Adrenal gland (tissue), 19 donors: ENCODE measurements at places on chromosomes 4 and X. TPM values are rescaled to one million over a fixed set of nuclear protein-coding genes. Genes with fewer than 3 reads are reported as not detected.

ARMCX1 gene
- total RNA-seq, result 73.5 TPM

- no peak for DNase-seq
- no peak overlapping the region for H3K27ac ChIP-seq
- no peaks in the 10 kb centered on the region for H3K36me3 ChIP-seq
- no peaks in the 10 kb centered on the region for H3K27me3 ChIP-seq
- no peaks in the 10 kb centered on the region for H3K4me1 ChIP-seq
These were observed 83.2 kb downstream of the SHROOM3 start for GRCh38 chr4:76518241-76518640.

- DNase-seq, result no peak
- H3K4me1 ChIP-seq, result no peaks in the 10 kb centered on the region
- H3K36me3 ChIP-seq, result no peaks in the 10 kb centered on the region
- H3K27ac ChIP-seq, result no peak overlapping the region
- no peak overlapping the region for H3K4me3 ChIP-seq
These were observed 226.9 kb downstream of the ARHGAP24 start for GRCh38 chr4:85701861-85702321.

DNA sequence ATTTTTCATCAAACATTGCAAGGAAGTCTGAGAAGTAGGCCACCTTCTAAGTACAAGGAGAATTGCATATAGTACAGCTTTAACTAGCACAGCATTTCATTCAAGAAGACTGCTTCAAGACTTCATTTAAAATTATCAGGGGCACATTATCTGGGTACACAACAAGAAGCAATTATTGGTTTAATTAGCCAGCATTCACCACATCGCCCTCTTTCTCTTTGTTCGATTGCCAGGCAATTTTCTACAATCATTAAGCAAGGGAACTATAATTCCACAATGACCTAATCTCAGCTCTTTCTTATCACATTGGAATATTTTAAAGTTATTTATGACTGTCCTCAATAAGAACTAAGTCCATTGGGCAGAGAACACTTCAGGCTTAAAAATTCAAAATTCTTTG is 1347.1 kb upstream of the PABPC4L start:
- H3K36me3 ChIP-seq, result no peaks in the 10 kb centered on the region
- H3K27ac ChIP-seq, result no peak overlapping the region
- no peaks in the 10 kb centered on the region for H3K27me3 ChIP-seq
- DNase-seq, result no peak

GRCh38 chrX:35076061-35076460 is 133.5 kb downstream of the FAM47B start:
- no peak overlapping the region for H3K27ac ChIP-seq
- DNase-seq, result no peak
- H3K36me3 ChIP-seq, result no peaks in the 10 kb centered on the region
- H3K4me1 ChIP-seq, result no peaks in the 10 kb centered on the region

- no peak overlapping the region for H3K27ac ChIP-seq
- H3K36me3 ChIP-seq, result no peaks in the 10 kb centered on the region
- DNase-seq, result no peak
- H3K4me3 ChIP-seq, result no peak overlapping the region
These were observed 14.4 kb upstream of the ASMTL start for GRCh38 chrX:1466971-1467561.

HSFX2 gene
- total RNA-seq, result not detected

DNA sequence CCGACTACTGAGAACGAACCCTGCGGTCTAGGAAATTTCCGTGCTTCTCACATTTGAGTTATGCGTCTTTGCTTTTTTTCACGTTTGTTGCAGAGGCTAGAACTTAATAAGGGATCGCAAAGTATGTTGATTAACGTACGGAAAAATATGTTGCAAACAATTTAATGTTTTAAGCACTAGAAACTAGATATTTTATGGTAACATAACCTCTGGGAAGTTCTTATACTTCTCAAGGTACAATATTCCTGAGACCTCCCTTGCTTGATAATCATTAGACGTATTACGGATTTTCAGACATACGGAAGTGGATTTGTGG is 639 bp upstream of the PRDM5 start:
- H3K27me3 ChIP-seq, result no peaks in the 10 kb centered on the region
- H3K36me3 ChIP-seq, result no peaks in the 10 kb centered on the region
- H3K27ac ChIP-seq, result peak overlapping the region; percentile 87
- H3K4me1 ChIP-seq, result peaks cover 19% of the 10 kb centered on the region
- no peak overlapping the region for H3K4me3 ChIP-seq
- DNase-seq, result no peak

GRCh38 chr4:124095621-124096020 is 616.9 kb downstream of the ANKRD50 start:
- H3K36me3 ChIP-seq, result no peaks in the 10 kb centered on the region
- no peak overlapping the region for H3K27ac ChIP-seq
- no peaks in the 10 kb centered on the region for H3K27me3 ChIP-seq
- no peak overlapping the region for H3K4me3 ChIP-seq

BEND2 gene
- not detected for total RNA-seq

GRCh38 chr4:86981789-86982188 is 47.0 kb downstream of the AFF1 start:
- H3K36me3 ChIP-seq, result no peaks in the 10 kb centered on the region
- peak; percentile 34 for DNase-seq
- H3K4me1 ChIP-seq, result peaks cover 8% of the 10 kb centered on the region
- H3K4me3 ChIP-seq, result no peak overlapping the region
- H3K27ac ChIP-seq, result no peak overlapping the region

DNA sequence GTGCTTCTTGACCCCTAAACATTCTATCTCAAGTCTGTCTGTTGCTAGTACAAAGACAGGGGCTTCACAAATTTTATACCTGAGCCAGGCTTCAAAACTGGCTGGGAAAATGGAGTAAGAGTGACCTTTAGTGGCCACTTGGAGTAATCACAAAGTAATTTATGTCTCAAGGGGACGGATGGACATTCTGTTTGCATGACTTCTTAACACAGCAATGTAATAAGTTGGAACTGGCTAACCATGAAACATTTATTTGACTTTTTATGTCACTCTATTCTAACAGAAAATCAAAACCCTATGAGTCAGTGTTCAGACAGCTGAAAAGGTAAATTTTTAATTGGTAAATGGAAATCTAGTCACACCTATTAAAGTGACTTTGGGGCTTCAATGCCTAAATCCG is 600.6 kb downstream of the ANKRD50 start:
- peak; percentile 53 for DNase-seq
- no peaks in the 10 kb centered on the region for H3K36me3 ChIP-seq
- no peaks in the 10 kb centered on the region for H3K27me3 ChIP-seq
- H3K4me1 ChIP-seq, result no peaks in the 10 kb centered on the region
- H3K27ac ChIP-seq, result no peak overlapping the region

DNA sequence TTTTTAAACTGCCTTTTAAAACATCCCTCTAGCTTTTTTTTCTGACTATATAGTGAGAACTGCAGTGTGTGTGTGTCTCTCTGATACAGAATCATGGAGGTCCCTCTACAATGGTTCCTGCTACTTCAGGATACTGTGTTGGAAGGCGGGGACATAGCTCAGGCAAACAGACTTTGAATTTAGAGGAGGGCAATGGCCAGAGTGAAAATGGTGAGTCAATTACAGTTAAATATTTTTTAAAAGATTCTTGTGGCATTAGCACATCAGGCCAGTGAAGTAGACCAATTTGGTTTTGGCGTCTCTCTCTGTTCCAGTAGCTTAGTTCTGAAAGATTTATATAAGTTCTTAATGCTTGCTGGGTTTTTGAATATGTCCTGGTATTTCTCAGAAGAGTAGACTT is 47.1 kb downstream of the ALG13 start:
- no peaks in the 10 kb centered on the region for H3K36me3 ChIP-seq
- H3K27me3 ChIP-seq, result no peaks in the 10 kb centered on the region
- H3K4me3 ChIP-seq, result no peak overlapping the region

DNA sequence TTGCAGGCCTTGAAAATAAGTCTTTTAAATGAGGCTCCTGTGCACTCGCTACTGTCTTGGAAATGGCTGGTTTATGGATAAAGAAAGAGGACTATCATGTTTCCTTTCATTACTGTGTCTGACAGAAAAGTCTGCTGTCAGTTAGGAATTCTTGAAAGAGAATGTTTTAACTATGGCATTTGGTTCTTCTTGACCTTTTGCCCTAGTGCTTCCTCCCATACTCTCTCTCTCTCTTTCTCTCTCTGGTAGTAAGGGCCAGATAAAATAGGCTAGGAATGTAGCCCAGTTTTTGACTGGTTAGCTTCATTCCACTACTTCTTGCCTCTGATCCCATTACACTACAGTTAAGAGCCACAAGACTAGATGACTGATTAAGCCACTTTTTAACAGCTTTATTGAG is 29.8 kb downstream of the YY2 start:
- no peak overlapping the region for H3K4me3 ChIP-seq
- H3K27ac ChIP-seq, result no peak overlapping the region
- no peak for DNase-seq
- H3K27me3 ChIP-seq, result no peaks in the 10 kb centered on the region

GPC4 gene
- 12.8 TPM for total RNA-seq

HTT gene
- total RNA-seq, result 38.4 TPM

DNA sequence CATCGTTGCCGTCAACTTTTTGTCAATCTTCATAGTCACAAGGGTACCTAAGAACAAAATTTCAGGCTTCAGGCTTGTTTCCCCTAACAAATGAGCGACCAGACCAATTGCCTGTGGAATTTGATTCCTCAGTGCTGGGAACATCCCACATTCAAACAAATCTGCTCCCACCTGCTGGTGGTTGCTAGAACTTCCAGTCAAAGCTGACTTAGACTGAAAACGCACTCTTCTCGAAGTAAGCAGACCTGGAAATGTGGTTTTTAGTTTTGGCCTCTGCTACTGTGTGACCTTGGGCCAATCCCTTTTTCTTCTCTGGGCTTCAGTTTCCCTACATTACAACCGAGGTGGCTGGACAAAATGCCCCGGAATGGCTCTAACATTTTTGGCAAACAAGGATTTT is 1.8 kb upstream of the GABRQ start:
- no peak overlapping the region for H3K27ac ChIP-seq
- H3K36me3 ChIP-seq, result no peaks in the 10 kb centered on the region
- no peaks in the 10 kb centered on the region for H3K4me1 ChIP-seq

LNX1 gene
- total RNA-seq, result 3.3 TPM

DNA sequence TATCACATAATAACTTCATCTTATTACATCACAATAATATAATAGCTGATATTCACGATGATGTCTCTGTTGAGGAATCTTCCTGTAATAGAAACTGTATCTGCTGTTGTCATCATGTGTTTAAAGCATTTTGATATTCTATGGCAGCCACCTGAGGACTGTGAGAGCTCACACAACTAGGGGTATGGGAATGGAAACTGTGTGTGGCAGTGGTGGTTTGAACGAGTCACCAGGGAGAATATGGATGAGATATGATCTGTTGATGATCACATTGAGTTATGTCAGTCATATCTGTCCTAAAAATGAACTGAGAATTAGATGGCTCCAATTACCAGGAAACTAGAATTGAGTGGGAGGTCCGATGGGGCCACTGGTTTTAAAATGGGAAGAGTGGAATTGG is 169.6 kb downstream of the MID1IP1 start:
- peaks cover 8% of the 10 kb centered on the region for H3K27me3 ChIP-seq
- H3K27ac ChIP-seq, result no peak overlapping the region
- no peaks in the 10 kb centered on the region for H3K36me3 ChIP-seq

GRCh38 chrX:118974088-118974907 is at the start of gene LONRF3:
TSS of gene LONRF3 (plus strand) at chrX:118974618. CDS start at chrX:118974781, 163 bp downstream.
- H3K27ac ChIP-seq, result peak within 1 kb of the TSS; percentile 94
- H3K27me3 ChIP-seq, result peaks cover 5% of the 10 kb centered on the region
- peaks cover 4% of the 10 kb centered on the region for H3K4me1 ChIP-seq
- H3K4me3 ChIP-seq, result peak within 1 kb of the TSS; percentile 18
- H3K36me3 ChIP-seq, result no peaks in the 10 kb centered on the region
- peak; percentile 78 for DNase-seq

SOX3 gene
- not detected for total RNA-seq

- no peak for DNase-seq
- H3K27ac ChIP-seq, result no peak overlapping the region
- H3K27me3 ChIP-seq, result no peaks in the 10 kb centered on the region
- no peaks in the 10 kb centered on the region for H3K4me1 ChIP-seq
These were observed 31.1 kb downstream of the ACOX3 start for GRCh38 chr4:8409264-8410065.

DUSP21 gene
- total RNA-seq, result not detected

LRP2BP gene
- 0.93 TPM for total RNA-seq

- no peak for DNase-seq
- H3K4me1 ChIP-seq, result no peaks in the 10 kb centered on the region
- no peaks in the 10 kb centered on the region for H3K36me3 ChIP-seq
These were observed 333.0 kb downstream of the ADGRL3 start for GRCh38 chr4:61533140-61533539.

DNA sequence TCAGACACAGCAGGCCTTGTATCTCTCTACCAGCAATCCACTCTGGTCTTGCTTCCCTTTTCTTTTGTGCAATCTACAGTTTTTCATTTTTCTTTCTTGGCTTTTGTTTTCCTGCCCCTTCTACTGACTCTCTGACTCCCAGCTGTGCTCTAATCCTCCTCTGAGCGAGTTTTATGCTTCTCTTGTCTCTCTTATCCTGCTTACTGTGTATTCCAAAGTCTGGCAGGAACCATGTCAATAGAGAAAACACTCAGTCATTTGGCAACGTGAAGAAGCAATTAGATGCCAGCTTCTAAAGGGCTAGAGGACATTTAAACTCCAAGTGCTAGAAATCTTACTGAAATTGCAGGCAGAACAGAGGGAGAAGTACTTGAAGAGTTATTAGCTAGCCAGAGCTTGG is 984.6 kb upstream of the TENM3 start:
- H3K4me3 ChIP-seq, result no peak overlapping the region
- H3K36me3 ChIP-seq, result no peaks in the 10 kb centered on the region
- H3K27ac ChIP-seq, result no peak overlapping the region
- no peaks in the 10 kb centered on the region for H3K4me1 ChIP-seq

DNA sequence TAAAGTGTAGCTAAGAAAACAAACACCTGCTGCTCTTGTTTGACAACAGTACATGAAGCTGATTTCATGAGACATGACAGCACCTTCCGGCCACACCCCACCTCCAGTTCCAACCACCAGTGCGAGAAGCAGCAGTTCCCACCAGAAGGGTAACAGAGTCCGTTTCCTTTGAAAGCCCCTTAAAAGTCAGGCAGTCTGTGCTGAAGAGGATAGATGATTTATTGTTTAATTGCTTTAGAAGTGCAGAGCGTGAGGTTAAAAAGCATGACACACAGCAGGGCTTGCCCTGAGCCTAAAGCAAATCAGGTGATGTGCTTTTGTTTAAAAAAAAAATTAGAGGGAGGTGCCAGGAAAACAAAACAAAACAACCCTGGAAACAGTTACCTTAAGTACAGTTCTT is 82.6 kb downstream of the HADH start:
- H3K27ac ChIP-seq, result no peak overlapping the region
- DNase-seq, result no peak
- H3K4me1 ChIP-seq, result no peaks in the 10 kb centered on the region
- no peak overlapping the region for H3K4me3 ChIP-seq
